Psoas muscle (tissue), 8 donors: ENCODE measurements at places on chromosomes 3 and 15.

DNA sequence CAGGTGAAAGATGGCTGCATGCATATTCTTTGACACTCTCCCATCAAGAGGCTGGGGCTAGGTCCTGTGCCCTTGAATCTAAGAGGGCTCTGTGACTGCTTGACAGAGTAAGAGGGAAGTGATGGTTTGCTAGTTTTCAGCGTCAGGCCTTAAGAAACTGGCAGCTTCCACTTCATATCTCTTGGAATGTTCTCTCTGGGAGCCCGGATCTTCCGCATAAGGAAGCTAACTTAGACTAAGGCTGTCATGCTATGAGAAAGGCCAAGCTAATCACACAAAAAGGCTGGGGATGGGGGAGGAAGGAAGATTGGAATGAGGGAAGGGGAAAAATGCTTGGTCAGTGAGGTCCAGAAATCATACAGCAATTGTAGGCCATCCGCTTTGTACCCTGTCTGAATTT lies 50.0 kb downstream of the MB21D2 start:
- no peak for DNase-seq

DNA sequence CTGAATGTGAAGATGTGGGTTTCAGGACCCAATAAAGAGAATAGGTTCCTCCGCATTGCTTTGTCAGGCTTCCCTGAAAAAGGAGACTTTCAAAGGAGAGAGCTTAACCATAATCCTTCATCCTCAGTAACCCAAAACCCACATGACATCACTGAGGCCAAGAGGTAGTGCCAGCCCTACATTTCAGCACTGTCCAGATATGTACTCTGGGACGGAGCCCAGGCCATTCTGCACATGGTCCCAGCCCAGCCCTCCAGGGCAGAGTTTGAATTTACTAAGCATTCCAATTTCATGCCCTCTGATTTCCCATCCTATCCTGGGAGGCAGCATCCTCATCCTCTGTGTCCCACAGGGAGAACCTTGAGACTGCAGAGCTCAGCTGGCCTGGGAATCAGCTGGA lies 210.5 kb downstream of the GABRB3 start:
- DNase-seq: no peak

GRCh38 chr15:47861111-47861903 lies 144.0 kb downstream of the SEMA6D start:
- DNase-seq: no peak

GRCh38 chr3:16896820-16897219 lies 12.1 kb downstream of the PLCL2 start:
- DNase-seq: no peak

GRCh38 chr3:181712553-181713279 lies 991 bp downstream of the SOX2 start:
- no peak for DNase-seq

DNA sequence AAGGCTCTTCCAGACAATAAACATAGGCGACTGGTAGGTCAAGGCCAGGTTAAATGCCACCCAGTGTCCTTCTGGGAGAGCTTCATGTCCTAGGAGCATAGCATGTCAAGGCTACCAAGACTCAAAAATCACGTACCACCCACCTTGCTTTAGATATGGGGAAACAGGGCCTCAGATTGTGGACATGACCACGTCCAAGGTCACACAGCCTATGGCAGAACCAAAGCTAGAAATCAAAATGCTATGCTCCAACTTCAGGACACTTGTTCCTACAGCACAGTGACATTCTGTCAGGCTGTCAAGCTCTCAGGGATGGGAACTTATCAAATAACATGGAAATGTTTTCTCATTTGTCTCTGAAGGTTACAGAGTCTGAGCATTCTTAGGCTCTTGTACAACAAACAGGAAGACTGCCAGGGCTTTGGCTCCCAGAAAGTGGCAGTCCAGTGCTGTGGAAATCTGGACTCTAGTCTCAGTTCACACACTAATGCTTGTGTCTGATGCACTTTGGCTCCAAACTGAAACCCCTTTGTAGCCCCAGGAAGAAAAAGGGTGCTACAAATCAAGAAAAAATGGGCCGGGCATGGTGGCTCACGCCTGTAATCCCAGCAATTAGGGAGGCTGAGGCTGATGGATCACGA lies 170.4 kb upstream of the LPP start:
- DNase-seq: no peak

DNA sequence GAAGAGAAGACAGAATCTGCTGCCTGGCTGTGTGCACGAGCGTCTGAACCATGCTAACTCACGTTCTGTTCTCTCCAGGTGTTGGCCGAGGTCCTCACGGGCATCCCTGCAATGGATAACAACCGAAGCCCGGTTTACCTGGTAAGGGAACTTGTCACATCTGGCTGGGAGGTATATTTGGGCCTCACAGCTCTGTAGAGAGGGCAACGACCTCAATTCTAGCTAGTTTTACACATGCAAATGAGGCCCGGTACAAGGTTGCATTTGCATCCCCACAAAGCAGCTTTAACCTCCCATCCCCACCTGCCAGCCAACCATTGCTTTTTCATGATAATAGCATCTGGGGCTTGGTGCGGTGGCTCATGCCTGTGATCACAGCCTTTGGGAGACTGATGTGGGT lies 22.0 kb upstream of the TATDN2 start:
- no peak for DNase-seq
